T-cell (primary cell): ENCODE measurements at places on chromosomes 11 and 22. TPM values are rescaled to one million over a fixed set of nuclear protein-coding genes. Genes with fewer than 3 reads are reported as not detected.

Gene PICALM
- 119 TPM for total RNA-seq

DNA sequence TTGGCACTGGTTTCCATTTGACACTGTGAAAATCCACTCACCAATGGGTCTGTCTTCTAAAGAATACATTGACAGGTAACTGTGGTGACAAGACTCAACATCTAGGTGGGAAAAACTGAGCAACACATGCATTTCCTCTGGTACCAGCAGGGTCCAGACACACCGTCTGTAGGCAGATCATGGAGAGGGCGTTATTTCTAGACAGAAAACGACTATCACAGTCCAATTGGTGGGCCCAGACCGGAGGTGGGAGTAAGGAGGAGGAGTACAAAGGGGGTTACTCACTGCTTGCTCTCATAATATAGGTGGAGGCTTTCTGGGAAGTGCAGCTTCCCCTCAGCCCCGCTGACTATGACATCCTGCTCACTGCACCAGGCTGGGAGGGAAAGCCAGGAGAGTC is 9.9 kb downstream of the OVCH2 start:
- no peaks in the 10 kb centered on the region for H3K36me3 ChIP-seq
- no peak overlapping the region for H3K4me3 ChIP-seq
- H3K4me1 ChIP-seq = peaks cover 3% of the 10 kb centered on the region
- DNase-seq = no peak
- peaks cover 9% of the 10 kb centered on the region for H3K27me3 ChIP-seq
- no peak overlapping the region for H3K27ac ChIP-seq

Gene TRIM6
- not detected for total RNA-seq

- no peak for DNase-seq
- H3K27me3 ChIP-seq = no peaks in the 10 kb centered on the region
- no peak overlapping the region for H3K4me3 ChIP-seq
- no peaks in the 10 kb centered on the region for H3K4me1 ChIP-seq
- H3K36me3 ChIP-seq = no peaks in the 10 kb centered on the region
These were observed 12.1 kb downstream of the TRPM5 start for GRCh38 chr11:2432171-2432621.

Gene DRAP1
- total RNA-seq = 107 TPM

GRCh38 chr11:56883371-56883987 is 105.2 kb upstream of the OR5AK2 start:
- no peak overlapping the region for H3K27ac ChIP-seq
- H3K36me3 ChIP-seq = no peaks in the 10 kb centered on the region
- no peaks in the 10 kb centered on the region for H3K27me3 ChIP-seq
- no peaks in the 10 kb centered on the region for H3K4me1 ChIP-seq
- no peak overlapping the region for H3K4me3 ChIP-seq

DNA sequence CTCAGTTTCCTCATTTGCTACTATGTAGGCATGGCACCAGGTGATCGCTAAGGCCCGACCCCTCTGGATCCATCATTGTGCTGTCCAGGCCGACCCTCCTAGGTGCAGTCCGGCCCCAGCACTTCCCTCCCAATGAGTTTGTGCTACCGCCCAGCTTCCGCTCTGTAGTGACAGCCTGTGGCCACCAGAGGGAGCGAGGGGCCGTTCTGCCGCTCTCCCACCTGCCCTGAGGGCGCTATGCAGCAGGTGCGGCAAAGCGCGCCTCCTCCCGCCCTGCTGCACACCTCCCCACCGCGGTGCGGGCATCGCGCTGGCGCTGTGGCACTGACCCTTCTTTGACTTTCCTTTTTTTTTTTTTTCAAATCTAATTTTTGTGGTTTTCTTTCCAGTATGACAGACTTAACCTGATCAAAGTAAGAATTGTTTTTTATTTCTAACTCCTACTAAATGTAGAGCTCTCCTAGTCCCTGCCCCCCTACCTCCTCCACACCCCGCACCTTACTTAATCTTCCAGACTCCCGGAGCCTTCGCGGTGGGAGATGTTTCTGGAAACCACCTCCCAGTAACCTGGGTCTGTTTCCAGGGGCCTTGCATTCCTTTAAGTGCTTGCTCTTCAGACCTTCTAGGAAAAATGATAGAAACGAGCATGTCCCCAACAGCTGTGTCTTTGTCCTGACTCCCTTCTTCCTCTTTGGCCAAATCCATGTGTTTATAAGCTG is 73.7 kb downstream of the SCN3B start:
- H3K4me3 ChIP-seq = no peak overlapping the region
- peaks cover 17% of the 10 kb centered on the region for H3K4me1 ChIP-seq
- DNase-seq = peak; percentile 51
- H3K27me3 ChIP-seq = no peaks in the 10 kb centered on the region
- H3K27ac ChIP-seq = no peak overlapping the region

Gene CCDC81
- total RNA-seq = 0.47 TPM

DNA sequence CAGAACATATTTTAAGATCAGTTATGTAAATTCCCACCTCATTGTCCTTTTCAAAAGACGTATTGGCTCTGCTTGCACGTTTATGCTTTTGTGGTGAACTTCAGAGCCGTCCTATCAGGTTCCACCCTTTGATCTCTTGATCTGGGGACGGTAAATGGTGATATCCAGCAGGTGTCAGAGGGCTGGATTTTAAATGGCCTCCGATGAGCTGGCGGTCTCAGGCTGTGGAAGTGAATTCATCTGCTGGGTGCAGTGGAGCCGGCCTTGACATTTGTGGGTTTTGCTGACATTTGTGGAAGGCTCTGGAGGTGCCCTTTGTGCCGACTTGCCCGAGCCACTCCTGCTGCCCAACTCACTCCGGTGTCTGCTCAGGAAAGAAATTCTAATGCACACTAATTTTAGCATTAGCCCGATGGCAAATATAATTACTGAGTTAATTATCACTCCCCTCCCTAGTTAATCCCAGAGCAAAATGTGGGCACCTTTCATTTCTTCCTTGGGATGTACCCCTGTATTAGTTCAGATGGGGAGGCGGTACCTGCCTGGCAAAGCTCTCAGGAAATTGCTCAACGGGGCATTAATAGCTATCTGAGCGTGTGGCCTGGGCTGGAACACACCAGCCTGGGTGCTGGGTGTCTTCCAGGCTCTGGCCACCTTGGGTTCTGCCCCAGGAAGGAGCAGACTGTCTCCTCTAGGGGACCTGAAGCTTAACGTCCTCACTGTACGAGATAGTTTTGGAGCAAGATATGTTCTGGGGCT is 9.1 kb downstream of the LRP5 start:
- H3K27me3 ChIP-seq = peaks cover 66% of the 10 kb centered on the region
- H3K4me3 ChIP-seq = no peak overlapping the region
- H3K4me1 ChIP-seq = no peaks in the 10 kb centered on the region

Gene USH1C
- not detected for total RNA-seq

Gene CCDC116
- 0.16 TPM for total RNA-seq

DNA sequence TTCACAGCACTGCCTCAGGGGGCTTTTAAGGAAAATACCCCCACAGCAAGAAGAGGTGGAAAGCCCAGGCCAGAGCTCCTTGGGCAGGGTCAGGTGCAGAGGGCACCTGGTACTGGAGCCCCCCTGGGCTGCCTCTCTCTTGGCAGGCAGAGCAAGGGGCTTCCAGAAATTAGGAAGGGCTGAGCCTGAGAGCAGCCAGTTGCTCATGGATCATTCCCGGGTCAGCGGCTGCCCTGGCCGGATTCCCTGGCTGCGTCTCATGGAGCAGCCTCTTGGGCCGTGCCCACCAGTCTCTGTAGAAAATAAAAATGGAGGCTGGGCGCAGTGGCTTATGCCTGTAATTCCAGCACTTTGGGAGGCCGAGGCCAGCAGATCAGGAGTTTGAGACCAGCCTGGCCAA is 10.3 kb upstream of the OMP start:
- no peaks in the 10 kb centered on the region for H3K4me1 ChIP-seq
- peaks cover 5% of the 10 kb centered on the region for H3K27me3 ChIP-seq
- H3K27ac ChIP-seq = no peak overlapping the region
- no peaks in the 10 kb centered on the region for H3K36me3 ChIP-seq
- no peak overlapping the region for H3K4me3 ChIP-seq

DNA sequence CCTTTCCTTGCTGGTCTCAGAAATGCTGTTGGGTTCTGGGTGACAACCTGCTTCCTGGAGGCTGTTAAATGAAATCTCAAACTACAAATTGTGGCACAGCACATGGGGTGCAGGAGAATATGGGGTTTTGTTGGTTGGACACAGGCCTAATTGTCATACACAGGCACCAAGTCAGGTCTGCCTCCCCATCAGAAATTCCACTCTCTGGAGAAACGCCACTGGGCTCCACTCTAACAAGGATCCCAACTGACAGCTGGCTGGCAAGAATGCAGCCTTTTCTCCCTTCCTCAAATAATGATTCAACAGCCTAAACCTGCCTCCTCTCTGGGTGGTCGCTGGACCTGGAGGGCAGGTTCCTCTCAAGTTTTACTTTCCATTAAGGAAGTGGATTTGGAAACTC is 177.8 kb upstream of the NARS2 start:
- no peaks in the 10 kb centered on the region for H3K36me3 ChIP-seq
- H3K27me3 ChIP-seq = no peaks in the 10 kb centered on the region
- DNase-seq = no peak
- no peak overlapping the region for H3K27ac ChIP-seq

- H3K27ac ChIP-seq = no peak overlapping the region
- no peaks in the 10 kb centered on the region for H3K27me3 ChIP-seq
- no peak overlapping the region for H3K4me3 ChIP-seq
- DNase-seq = no peak
These were observed 39.0 kb downstream of the PISD start for GRCh38 chr22:31622980-31623379.

Gene DUSP8
- total RNA-seq = 8.7 TPM

Gene KRTAP5-10
- total RNA-seq = not detected

DNA sequence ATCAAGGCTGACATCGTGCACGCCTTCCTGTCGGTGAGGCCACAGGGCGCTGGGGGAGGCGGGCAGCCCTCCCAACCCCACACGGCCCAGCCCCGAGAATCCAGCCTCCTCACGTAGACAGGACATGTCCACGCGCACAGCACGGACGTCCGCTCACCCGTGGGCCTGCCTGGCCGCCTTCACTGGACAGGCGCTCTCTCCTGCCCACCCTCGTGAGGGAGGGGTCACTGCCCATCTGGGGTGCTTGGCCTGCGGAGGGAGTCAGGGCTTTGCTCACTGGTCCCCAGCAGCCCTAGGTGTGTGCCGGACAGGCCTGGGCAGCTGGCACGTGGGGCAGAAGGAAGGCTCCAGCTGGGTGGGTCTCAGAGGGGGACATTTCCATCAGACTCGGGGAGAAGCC is 32.0 kb downstream of the MOB2 start:
- H3K4me1 ChIP-seq = peaks cover 5% of the 10 kb centered on the region
- DNase-seq = no peak
- no peak overlapping the region for H3K27ac ChIP-seq
- H3K27me3 ChIP-seq = peaks cover 6% of the 10 kb centered on the region
- no peak overlapping the region for H3K4me3 ChIP-seq
